ENCODE measurements at places on chromosomes 1 and 21.

DNA sequence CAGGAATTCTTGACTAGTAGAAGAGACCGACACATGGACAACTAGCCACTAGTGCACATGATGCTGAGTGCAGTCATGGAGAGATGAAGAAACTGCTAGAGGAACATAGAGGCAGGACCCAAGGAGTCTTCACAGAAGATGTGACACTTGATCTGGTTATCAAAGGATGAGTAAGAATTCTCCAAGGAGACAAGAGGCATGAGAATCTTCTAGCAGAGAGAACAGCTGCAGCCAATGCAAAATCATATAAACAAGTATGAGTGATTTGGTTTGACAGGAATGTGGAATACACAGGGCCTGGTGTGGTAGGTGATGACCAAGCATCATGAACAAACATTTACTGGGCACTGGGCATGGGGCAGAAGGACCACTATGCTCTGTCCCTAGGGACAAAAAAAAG is 140.9 kb upstream of the CTTNBP2NL start:
- no peak for DNase-seq

DNA sequence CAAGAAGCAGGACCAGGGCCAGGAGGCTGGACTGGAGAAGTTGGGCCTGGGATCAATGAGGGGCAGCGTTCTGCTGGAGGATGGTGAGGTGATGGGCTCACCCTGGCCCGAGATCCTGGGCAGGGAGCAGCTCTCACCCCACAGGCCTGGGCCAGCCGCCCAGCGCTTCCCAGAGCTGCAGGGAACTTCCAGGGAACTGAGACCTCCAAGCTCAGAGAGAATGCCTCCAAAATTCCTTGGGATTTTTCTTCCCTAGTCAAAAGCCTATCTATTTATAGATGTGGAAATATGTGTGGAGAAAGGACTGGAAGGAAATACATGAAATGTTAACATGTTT is 121.2 kb downstream of the SPSB1 start:
- no peak for DNase-seq

- peak; percentile 37 for DNase-seq
Observed at GRCh38 chr1:236507022-236507700, 16.6 kb upstream of the LGALS8 start.

GRCh38 chr1:215083383-215083961 is 935 bp downstream of the KCNK2 start:
- no peak for DNase-seq

- no peak for DNase-seq
Observed at GRCh38 chr1:173403996-173404395, 73.1 kb upstream of the PRDX6 start.

All from SJCRH30 (cell line).